NCI-H2081 treated with DMSO at 0.1 percent for 48 hours (cell line): ENCODE measurements at places on chromosomes 12 and 14.

GRCh38 chr12:62351326-62351725 lies 91.1 kb downstream of the USP15 start:
- DNase-seq = no peak

DNA sequence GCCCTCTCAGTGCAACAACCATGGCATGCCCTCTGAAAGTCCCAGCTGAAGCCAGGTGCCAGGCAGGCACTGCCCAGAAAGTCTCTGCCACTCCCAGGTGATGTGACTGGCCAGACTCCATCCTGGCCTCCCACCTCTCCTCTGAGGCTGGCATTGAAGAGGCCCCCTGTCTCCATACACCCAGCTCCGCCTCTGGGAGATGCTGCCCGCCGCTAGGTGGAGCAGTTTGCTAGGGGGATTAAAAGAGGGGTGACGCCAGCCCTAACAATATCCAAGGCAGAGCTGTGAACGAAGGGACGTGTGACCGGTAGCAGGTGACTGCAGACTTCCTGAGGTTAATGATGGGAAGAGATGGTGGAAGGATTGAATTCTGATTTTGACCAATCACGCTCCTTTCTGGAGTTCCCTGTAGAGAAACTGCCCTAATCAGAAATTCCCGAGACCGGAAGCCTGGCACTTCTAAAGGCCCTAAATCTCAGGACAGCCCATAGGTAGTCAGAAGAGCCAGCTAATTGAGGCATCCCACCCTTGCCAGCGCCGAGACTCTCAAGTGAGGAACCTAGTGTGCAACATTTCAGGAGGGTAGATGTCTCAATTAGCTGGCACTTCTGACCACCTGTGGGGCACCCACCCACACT lies 8.3 kb upstream of the PLEK2 start:
- DNase-seq = no peak

DNA sequence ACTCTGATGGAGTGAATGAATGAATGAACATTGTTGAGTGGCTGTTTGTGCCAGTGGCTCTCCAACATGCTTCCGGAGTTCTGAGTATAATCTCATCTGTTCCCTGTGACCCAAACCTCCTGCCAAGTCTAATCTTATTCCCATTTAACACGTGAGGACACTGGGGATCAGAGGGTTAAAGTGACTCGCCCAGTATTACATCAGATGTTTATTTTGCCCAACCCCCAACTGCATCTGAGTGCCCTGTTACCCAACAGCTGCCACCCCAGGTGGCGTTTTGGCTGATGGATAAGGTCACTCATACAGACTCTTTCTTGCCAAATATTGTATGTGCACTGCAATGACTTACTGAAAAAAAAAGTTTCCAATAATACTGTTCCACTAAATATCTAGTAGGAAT lies 210.9 kb downstream of the EXOC5 start:
- DNase-seq = no peak

DNA sequence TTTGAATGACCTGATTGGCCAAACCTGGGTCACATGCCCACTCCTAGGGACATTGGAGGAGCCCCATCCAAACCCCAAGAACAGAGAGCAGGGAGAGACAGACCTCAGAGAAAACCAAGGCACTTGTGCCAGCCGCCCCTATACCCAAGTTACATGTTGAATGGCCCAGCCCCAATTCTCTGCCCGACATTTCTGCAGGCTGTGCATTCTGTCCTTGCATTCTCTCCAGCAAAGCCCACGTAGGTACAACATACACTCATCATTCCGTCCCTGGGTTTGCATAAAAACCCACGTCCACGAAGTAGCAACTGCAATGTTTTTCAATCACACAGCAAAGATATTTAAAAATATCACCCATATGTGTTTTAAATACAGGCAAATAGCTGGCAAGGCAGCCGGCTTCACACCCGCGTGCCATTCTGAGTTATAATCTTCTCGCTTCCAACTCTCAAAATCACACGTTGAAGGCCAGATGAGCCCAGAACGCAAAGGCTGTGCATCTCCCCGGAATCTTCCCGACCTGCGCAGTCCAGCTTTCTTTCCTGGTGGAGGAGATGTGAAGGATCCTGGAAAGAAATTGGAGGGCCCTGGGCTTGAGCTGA lies 91.7 kb upstream of the MYL2 start:
- no peak for DNase-seq

DNA sequence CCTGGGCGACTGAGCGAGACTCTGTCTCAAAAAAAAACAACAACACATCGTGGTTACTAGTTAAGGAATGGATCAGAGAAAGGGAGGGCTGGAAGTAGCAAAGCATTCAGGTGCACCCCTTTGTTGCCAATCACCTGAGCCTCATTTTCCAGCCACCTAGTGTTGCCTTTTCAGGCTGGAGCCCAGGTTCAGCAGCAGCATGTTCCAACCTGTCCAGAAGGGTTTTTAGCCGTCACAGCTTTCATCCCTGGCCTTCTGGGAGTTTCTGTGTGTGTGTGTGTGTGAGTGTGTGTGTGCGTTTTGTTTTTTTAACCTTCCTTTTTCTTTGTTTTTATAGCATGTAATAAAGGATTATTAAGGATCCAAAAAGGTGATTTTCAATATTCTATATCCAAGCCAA lies 121.1 kb upstream of the ATF1 start:
- DNase-seq = no peak

- DNase-seq = no peak
Observed at GRCh38 chr12:3310271-3311026, 180.6 kb upstream of the PRMT8 start.

GRCh38 chr12:28089338-28089737 lies 100.9 kb upstream of the CCDC91 start:
- DNase-seq = no peak

DNA sequence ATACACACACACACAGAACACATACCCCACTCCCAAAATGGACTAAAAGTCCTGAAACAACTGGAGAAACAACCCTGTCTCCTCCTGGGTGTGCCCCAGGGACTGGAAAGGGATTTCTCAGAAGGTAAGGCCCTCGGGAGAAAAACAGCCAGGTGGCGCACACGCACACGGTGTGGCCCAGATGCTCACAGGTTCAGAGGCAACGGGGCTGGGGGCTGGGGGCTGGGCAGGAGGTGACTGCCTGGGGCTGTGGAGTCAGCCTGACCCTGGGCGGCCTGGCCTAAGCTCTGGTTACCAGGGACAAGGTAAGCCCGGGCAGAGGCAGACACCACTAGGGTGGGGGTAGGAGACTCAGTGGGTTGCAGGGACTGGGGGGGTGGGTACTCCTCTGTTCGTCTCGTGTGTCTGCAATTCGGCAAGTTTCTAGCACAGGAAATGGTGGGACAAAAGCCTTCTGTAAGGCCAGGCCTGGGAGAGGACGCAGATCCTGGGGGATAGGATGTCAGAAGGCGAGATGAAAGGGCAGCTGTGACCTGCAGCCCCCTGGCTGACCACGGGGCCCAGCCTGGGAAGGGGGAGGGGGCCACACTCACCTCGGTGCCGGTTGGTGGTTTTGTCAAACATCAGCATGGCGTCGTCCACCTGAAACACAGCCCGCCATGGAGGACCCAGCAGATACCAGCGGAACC lies 10.4 kb downstream of the MSI1 start:
- DNase-seq = no peak

GRCh38 chr12:67220065-67220464 lies 49.1 kb upstream of the CAND1 start:
- peak; percentile 26 for DNase-seq

GRCh38 chr14:104891121-104891551 lies 26.1 kb downstream of the CEP170B start:
- DNase-seq = no peak

DNA sequence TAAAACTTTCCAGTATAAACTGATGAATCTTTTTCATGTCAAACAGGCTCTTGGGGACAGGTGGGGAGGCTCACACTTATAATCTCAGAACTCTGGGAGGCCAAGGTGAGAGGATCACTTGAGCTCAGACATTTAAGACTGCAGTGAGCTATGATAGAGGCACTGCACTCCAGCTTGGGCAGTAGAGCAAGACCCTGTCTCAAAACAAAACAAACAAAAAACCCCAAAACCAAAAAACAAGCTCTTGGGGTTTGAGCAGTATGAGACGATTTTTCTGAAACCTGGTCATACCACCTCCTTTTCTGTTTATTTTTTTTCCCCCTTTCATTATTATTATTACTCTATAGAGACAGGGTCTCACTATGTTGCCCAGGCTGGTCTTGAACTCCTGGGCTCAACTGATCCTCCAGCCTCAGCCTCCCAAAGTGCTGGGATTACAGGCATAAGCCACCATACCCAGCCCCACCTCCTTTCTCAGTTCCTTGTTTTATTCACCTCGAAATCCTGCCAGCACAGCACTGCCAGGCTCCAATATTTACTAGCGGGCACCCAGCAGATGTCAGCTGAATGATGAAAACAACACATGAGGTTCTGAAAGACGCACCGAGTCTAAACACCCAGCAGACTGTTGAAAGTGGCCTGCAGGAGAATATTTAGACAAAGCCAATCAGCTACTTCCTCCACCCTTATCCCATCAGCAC lies 19.5 kb upstream of the CDK17 start:
- no peak for DNase-seq

DNA sequence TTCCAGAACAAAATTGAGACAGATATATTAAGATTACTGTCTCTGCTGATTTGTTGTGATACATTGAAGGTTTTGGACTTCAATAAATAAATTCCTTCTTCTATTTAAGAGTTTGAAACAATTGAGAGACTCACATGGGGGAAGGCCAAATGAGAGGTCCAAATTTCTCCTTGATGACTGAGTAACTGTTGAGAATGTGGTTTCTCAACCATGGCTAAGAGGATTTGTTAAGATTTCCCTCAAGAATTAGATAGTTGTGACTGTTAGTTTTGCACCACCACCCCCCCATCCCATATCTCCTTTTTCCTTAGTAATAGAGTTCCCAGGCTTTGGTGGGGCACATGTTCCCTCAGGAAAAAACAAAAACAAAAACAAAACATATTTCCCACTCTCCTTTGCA lies 47.7 kb upstream of the IGF1 start:
- DNase-seq = no peak

- no peak for DNase-seq
Observed at GRCh38 chr14:78710963-78711362, 540.8 kb downstream of the NRXN3 start.

DNA sequence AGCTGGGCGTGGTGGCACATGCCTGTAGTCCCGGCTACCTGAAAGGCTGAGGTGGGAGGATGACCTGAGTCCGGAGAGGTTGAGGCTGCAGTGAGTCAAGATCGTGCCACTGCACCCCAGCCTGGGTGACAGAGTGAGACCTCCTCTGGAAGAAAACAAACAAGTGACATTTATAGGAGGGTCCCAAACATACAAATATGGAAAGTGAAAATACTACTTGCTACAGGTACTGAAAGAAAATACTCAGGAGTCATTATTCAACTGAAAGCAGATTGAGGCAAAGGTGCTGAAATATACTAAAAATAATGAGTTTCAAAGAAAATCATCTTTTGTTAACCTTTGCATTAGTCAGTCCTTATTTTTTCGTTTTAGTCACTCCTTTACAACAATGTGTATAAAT lies 53.5 kb downstream of the ETV6 start:
- no peak for DNase-seq

- DNase-seq = no peak
Observed at GRCh38 chr14:91354221-91354916, 63.3 kb downstream of the CCDC88C start.

DNA sequence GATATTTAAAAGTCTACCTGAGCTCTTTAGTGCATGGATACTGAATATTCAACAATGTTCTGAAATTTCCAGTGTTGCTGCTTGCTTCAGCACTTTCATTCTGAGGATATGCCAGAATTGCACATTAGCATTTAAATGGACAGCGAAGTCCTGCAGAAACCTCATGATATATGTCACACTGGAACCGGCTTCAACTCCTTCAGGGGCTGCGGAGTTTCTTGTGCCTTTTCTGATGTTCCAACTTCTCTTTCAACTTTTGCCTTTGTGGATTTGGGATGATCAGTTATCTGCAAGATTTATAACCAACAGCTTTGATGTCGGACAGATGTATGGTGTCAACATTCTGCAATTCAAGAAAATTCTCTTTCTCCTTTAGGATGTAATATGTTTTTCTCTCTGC lies 142.5 kb upstream of the LMNTD1 start:
- DNase-seq = no peak

- no peak for DNase-seq
Observed at GRCh38 chr14:100731011-100731670, 4.4 kb downstream of the DLK1 start.

DNA sequence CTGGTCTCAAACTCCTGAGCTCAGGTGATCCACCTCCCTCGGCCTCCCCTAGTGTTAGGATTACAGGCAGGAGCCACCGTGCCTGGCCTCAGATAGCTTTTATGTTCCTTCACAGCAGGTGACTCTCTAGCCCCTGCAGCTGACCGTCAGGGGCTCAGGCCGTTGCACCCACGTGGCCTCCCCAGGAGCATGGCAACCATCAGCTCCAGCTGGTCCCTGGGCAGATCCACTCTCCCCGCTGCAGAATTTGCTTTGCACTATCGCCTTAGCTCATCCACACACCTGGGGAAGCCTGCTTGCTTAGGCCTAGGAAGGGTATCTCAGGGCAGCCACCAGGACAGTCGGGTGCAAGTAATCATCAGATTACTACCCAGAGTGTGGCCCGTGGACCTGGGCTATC lies 62.6 kb downstream of the TSPAN9 start:
- no peak for DNase-seq

GRCh38 chr14:97603201-97603600 lies 806.0 kb downstream of the VRK1 start:
- no peak for DNase-seq

DNA sequence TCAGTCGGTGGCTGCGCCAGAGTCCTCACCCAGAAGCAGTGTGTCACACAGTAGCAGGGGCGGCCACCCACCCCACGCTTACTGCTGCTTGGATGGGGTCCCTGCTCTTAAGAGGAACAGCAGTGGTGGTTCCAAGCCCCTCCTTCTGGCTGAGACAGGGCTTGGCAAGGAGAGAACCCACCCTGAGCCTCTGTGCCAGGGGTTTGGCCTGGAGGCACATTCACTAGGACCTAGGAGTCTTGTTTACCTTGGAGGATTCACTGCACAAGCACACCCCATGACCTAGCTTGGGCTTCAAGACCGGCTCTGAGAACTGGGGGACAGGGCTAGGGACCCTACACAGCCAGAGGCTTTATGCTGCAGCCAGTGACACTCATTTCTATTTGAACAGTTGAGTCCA lies 78.6 kb downstream of the NT5DC3 start:
- no peak for DNase-seq

GRCh38 chr12:72694193-72694592 lies 422.0 kb downstream of the TRHDE start:
- no peak for DNase-seq
